Right ventricle myocardium inferior (tissue), 1 donor: ENCODE measurements at places on chromosomes 3 and 15.

DNA sequence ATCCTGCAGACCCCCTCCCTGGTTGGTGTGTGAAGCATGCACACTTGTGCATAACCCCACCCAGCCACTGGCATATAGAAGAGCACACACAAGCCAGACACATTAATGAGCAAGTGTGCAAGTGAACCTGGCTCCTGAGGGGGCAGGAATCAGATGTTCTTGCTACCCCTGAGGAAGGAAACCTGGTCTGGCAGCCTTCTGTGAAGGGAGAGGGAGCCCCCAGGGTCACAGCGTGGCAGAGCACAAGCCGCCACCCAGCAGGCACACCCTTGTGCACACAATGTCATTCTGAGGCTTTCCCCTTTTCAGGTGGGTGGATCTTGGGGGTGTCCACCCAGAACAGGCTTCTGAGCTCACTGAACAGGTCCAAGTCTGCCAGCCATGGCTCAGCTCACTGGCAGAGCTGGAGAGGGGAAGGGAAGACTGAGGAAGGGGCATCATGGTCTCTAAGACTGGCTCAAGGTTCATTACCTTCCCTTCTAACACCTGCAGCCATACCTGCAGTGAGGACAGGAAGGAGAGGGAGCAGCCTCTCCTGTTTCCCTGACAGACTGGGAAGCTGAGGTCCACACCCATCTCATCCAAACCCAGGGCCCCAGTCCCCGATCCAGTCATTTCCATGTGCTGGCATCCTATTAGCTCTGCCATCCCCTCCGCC, 31.6 kb upstream of the SEMA3F start:
- no peak for DNase-seq

- no peak for DNase-seq
Observed at GRCh38 chr3:29370476-29371420, 89.9 kb downstream of the RBMS3 start.

- DNase-seq: no peak
Observed at GRCh38 chr3:72538070-72538745, 310.0 kb downstream of the SHQ1 start.

DNA sequence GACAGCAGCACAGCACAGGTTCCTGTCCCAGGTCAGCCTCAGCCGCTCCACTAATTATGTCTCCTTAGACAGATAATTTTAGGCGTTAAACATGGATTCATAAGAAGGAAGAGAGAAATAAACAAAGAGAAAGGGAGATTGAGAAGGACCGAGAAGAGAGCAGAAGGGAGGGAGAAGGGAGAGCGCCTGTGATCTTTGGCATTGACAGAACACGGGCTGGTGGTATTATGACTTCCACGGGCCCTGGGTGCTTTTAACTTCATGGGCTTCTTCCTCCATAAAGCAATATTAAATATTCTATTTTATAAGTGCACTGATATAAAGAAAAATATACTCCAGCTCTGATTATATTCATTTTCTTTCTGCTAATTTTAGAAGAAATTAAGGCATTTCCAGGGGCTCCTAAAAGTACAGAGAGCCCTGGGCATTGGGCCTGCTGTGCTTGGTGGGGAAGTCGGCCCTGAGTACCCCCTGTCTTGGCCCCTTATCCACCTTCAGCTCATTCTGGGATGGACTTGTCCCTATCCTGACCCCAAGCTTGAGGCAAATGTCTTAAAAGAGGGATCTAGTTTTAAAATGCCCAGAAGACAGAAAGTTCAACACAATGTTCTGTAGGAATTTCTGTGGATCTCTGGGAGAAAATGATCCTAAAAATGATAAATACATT, 135.3 kb downstream of the MEX3B start:
- no peak for DNase-seq

DNA sequence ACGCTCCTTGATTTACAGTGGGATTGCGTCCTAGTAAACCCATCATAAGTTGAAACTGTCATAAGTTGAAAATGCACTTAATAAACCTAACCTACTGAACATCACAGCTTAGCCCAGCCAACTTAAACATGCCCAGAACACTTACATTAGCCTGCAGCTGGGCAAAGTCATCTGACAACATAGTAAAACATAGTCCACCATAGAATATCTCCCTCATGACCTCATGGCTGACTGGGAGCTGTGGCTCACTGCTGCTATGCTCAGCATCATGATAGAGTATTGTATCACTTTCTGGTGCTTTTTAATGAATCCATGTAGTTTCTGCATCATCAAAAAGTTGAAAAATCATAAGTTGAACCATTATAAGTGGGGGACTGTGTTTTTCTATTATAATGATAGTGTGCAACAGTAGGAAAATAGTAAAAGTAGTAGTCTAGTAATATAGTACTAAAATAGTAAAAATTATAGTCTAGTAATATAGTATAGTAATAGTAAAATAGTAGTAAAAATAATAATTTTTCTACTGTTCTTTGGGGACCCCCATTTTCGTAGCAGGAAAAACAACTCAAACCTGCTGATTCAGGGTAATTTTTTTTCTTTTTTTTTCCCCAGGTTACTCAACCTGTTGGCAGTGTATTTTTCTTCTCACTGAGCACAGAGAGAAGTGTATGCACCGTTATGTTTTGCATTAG, 233.5 kb downstream of the MYRIP start:
- no peak for DNase-seq

DNA sequence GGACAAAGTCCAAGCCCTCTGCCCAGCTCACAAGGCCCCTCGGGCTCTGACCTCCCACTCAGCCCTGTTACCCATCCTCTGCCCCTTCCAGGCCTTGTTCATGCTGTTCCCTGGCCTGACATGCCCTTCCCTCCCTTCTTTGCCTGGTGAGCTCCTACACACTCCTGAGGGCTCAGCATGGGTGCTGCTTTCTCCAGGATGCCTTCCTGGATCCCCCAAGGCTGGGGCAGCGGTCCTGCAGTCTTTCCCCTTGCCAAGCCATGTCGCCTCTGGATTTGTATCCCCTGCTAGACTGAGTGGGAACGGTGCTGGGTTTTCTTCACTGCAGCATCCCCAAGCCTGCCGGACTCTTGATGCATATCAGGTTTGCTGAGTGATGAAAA, 35.9 kb downstream of the FAM3D start:
- no peak for DNase-seq

DNA sequence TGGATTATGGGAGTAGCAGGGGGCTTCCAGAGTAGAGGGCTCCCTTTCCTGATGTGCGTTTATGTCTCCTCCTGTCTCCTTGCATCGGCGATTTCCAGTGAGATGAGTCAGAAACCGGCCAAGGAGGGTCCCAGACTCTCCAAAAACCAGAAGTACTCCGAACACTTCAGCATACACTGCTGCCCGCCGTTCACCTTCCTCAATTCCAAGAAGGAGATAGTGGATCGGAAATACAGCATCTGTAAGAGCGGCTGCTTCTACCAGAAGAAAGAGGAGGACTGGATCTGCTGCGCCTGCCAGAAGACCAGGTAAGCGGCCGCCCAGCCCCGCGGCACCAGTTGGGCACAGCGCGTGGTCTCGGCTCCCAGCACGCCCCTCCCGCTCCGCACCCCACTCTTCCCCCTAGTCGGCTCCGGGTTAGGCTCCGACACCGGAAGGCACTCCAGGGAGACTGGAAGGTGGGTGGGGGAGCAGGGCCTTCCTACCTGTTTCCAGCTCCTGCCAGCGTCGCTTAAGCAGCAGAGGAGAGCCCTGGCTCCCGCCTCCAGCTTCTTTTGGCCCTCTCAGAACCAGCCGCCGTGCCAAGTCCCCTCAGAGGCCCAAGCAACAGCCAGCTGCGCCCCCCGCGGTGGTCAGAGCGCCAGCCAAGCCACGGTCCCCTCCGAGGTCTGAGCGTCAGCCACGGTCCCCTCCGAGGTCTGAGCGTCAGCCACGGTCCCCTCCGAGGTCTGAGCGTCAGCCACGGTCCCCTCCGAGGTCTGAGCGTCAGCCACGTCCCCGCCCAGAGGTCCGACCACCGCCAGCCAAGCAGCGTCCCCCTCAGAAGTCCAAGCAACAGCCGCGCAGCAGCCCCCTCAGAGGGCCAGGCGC, 34.7 kb downstream of the MOBP start:
- DNase-seq: peak; percentile 39

DNA sequence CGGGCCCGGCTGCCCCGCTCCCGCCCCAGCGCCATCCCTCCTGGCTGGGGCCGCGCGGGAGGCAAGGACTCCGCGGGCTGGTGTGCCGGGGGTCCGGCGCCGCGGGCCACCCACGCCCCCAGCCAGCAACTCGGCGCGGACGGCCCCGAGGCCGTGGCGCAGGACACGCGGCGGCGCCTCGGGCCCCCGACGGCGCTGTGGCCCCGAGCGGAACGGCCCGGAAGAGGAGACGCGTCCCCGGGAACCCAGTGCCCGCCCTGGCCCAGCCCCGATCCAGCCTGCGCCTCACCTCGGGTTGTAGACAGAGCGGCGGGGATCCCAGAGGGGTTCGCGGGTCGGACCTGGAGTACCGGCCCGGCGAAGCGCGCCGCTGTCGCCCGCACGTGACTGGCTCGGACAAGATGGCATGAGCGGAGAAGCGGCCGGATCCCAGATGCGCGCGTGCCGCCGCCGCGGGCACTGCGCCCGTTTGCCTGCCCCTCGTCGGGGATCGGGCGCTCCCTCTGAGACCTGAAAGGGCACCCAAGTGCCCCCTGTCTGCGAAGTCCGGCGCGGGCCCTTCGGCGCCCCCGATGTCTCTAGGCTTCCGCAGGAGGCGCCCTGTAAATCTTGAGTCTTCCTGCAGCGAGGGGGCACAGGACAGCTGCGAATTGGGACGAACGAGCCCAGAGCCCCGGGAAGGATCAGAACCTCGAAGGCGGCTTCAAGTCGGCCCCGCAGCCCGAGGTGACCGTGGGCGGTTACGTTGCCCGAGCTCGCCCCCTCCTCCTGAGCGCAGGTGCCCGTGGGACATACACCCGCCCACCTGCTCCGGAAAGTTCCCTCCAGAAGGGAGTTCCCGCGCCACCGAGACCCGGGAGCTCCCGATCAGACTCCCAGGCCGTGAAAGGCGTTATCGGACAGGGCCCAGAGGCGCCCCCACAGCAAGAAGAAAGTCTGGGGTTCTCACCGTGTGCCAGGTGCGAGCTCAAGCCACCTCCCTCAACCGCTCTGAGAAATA, 598 bp upstream of the SFMBT1 start:
- peak; percentile 76 for DNase-seq

DNA sequence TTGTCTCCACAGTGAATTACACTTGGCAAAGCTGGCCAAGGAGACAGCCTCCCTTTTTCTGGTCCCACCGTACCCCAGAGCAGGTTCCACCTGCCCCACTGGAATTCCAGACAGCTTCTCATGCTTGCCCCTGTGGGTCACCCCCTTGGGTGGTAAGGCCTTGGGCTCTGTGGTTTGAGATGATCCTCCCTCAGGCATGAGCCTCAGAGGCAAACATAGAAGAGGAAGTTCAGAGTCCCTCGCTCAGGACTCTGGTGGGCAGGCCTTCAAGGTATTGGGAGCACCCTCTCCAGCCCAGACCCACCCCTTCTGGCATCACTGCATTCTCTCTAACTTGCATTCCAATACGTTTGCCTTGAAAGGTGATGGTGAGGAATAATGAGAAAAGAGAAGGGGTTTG, 17.6 kb upstream of the UBA7 start:
- no peak for DNase-seq

DNA sequence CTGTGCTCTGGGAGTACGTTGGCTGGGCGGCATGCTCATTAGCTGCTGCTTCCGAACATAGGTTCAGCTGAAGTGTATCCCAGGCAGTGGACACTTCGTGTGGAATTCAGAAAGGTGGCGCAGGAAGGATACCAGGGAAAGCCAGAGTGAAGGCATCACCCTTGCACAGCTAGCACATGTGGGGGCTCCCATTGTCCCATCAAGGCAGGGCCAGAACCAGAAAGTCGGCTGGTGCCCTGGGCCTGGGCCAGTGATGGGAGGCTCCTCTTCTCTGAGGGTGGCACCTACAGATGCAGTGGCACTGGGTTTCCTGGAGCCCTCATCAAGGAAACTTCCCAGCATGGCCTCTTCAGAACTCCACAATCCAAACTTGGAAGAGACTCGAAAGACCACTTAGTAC, 56.6 kb downstream of the PGPEP1L start:
- no peak for DNase-seq

DNA sequence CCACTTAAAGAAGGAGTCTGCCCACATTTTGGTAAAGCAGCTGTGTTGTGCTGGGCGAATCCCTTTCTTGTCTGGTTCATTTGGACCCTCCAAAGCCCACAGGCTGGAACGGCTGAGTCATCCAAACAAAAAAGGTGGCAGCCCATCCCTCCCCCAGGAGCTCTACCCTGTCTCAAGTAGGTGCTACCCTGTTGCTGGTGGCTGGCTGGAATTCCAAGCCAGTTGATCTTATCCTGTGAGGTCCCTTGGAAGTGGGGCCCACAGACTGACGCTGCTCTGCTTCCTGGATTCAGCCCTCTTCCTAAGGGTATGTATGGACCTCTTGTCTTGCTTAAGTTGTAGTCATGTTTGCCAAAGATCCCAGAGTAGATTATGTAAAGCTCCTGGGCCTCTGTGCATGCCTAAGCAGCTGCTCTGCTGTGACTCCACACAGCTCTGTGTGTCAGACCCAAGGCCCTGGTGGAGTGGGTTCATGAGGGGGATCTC, 44.5 kb downstream of the CCR1 start:
- DNase-seq: no peak

DNA sequence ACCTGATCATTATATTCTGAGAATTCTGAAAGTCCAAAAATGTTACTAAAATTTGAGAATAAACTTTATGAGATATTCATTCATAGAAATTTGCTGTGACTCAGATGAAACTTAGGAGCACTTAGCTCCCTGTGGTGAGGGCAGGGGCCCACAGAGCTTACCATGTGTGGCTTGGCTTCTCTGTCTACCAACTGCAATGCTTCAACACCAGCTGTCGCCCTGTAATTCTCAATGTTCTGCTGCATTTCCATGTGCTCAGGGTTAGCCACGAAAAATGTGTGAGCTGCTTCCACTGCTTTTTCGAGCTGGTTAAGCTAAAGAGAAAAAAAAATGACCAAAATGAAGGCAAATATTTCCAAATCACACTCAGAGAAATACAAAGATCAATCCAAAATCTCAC, 125.6 kb downstream of the P3H2 start:
- no peak for DNase-seq

GRCh38 chr15:62812515-62812835, 230.1 kb upstream of the TPM1 start:
- no peak for DNase-seq

DNA sequence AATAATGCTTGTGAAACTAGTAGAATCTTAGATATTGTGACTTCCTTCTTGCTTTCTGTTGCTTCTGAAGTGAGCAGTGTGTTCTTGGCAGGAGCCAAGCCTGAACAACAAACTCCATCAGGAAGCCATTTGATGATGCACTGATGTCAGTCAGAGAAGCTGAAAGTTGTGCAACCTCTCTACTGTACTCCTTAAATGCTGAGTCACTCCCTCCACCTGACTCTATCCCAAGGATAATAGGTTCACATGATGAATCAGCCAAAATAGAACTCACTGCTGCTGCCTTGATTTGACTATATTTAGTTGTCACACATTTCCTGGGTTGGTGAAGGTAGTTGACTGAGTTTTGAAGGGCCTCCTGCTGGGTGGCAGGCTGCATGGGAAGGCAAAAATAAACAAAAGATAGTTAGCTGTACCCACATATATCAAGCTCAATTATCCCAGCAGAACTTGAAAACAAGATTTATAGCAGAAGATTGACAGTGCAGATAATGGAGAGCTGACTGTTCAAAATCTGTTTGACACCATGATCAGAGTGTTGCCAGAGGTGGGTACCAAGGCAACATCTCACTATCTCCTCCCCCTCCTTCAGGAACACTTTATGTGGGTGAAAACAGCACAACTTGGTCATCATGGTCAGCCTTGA, 328.4 kb upstream of the DPH6 start:
- DNase-seq: no peak
